NCI-H1436 (cell line): ENCODE measurements at places on chromosomes 13 and 19.

- peak; percentile 57 for DNase-seq
Observed at GRCh38 chr19:43784981-43785808, 4.4 kb upstream of the KCNN4 start.

- DNase-seq: no peak
Observed at GRCh38 chr13:112200200-112200599, 133.3 kb downstream of the SOX1 start.

GRCh38 chr13:59182241-59182640 is 981.5 kb downstream of the DIAPH3 start:
- no peak for DNase-seq

- DNase-seq: no peak
Observed at GRCh38 chr13:25291691-25292090, 4.4 kb upstream of the MTMR6 start.

DNA sequence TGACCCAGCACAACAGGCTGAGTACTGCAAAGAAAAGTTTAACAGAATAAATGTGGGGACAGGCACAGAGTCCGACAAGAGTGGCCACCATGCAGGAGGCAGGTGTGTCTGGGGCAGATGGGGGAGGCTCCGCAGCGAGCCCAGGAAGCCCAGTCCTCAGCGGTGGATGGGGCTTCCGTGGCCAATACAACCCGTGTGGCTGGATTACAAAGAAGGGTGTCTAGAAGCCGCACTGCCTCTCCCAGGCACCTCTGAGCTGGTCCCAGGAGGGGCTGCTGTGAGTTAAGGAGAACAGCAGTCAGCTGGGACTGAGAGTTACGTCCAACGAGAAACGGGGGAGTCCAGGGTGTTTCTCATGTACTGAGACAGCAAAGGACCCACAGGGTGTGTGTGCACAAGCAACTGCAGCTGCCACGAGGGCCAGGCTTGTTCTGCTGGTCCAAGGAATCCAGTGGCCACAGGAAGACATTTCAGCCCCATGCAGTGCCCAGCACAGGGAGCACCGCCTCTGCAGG is 70.2 kb downstream of the SPACA7 start:
- no peak for DNase-seq

GRCh38 chr13:40190641-40191100 is 475.8 kb downstream of the FOXO1 start:
- DNase-seq: no peak

DNA sequence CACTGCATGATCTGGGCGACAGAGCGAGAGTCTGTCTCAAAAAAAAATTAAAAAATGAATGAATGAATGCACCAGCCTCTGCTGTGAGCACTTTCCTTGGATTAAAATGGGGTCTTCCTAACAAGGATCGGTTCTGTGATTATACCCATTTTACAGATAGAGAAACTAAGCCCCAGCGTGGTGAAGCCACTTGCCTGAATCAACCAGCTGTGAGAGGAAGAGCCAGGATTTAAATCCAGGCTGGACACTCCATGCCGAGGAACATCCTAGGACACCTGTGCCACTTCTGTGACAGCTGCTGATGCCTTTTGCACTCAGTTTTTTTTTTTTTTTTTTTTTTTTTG is 14.1 kb downstream of the TLE5 start:
- no peak for DNase-seq

- no peak for DNase-seq
Observed at GRCh38 chr19:16824658-16825311, 4.4 kb upstream of the SIN3B start.

DNA sequence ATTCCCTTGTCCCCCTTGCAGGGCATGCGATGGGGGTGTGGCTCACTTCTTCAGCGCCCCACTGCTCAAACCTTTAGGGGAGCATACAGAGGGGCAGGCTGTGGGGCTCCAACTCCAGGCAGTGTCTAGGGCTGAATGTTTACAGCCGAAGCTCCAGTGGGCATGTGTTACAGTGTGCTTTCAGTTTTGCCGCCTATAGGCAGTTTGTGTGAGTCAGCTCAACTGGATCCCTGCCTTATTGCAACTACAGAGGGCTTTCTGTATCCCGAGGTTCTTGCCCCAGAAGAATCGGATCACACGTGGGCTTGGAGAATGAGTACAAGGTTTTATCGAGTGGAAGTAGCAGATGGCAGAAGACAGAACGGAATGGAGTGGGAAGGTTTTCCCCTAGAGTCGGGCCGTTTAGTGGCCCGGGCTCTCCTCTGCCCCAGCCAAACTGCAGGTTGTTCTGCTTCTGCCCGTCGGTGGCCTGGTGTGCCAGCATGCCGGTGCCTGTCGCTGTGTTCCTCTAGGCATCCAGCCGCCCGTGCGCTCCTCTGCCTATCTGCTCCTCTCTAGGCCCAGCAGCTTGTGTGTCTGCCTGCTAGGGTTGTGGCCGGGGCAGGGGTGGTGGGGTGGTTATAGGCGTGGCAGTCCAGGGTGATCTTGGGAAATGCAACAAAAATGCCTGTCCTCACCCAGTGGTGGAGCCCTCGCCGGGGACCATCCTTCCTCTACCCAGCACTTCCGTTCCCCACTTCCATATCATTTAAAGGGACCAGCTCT is 435.9 kb upstream of the SGCG start:
- no peak for DNase-seq

- no peak for DNase-seq
Observed at GRCh38 chr19:51489113-51489512, 10.8 kb downstream of the CEACAM18 start.

DNA sequence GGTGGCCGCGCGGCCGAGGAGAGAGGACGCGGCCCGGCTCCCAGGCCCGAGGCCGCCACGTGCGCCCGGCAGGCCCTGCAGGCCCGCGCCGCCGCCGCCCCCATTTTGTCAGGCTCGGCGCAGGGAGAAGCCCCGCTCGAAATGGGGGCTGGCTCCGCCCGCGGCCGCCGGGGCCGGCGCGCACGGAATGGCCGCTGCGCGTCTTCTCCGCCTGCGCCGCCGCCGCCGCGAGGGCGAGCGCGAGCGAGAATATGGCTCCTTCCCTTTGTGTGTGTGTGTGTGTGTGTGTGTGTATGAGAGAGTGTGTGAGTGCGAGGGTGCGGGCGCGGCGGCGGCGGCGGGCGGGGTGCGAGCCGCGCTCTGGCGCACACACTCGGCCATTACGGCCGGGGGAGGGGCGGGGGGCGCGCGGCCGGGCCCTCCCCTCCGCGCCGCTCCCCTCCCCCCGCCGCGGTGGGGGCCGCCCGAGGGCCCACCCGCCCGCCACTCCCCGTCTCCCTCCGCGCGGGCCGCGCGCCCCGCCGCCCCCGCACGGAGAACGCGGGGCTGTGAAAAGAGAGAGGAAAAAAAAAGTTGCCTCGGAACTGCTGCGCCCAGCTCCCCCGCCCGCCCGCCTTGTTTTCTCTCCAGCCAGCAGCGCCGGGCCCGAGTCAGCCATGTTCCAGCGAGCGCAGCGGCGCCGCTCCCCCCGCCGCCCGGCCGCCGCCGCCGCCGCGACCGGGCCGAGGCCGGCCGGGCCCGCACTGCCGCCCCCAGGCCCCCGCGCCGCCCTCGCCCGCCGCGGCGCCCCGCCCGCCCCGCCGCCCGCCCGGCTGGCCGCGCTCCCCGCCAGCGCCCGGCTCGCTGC is 1.0 kb downstream of the HMGB1 start:
- DNase-seq: peak; percentile 39

DNA sequence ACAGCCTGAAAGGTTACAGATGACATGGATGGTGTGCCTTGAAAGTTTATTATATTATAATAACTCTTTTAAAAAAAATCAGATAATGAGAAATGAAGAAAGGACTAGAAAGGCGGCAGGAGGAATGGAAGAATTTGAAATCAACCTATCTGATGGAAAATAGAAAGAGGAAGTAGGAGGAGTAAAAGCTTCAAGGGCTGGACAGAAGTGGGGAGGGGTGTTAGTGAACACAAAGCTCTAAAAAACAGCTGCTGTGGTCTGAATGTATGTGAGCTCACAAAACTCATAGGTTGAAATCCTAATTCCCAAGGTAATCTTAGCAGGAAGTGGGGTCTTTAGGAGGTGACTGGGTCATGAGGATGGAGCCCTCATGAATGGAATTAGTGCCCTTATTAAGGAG is 19.5 kb downstream of the CCDC70 start:
- DNase-seq: no peak

DNA sequence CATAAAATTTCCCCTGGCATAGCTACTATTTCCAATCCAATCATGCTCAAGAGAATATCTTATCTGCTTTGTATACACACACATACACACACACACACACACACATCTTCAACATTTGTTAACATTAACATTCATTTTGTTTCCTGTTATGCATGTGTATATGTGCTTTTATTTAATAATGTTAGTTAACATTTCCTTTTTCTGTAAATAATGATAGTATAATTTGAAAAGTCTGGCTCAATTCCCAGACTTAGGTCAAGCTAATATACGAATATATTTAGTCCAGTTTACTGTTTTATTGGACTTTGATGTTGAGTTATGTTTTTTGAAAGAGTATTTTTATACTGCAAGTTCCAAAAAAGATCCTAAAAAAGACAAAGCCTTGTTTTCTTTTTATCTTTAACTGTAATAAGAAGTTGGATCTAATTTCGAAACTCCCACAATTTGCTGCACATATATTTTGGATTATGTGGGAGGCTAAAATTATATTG is 1072.4 kb downstream of the EFNB2 start:
- DNase-seq: no peak

- no peak for DNase-seq
Observed at GRCh38 chr19:6524311-6524710, 6.5 kb upstream of the TNFSF9 start.

GRCh38 chr19:17259118-17259780 is 5.3 kb downstream of the USHBP1 start:
- no peak for DNase-seq

- no peak for DNase-seq
Observed at GRCh38 chr13:30872685-30873461, 33.2 kb upstream of the MEDAG start.

GRCh38 chr13:108166078-108166477 is 49.3 kb downstream of the LIG4 start:
- DNase-seq: no peak

GRCh38 chr13:32837973-32838927 is 178.0 kb upstream of the KL start:
- no peak for DNase-seq

DNA sequence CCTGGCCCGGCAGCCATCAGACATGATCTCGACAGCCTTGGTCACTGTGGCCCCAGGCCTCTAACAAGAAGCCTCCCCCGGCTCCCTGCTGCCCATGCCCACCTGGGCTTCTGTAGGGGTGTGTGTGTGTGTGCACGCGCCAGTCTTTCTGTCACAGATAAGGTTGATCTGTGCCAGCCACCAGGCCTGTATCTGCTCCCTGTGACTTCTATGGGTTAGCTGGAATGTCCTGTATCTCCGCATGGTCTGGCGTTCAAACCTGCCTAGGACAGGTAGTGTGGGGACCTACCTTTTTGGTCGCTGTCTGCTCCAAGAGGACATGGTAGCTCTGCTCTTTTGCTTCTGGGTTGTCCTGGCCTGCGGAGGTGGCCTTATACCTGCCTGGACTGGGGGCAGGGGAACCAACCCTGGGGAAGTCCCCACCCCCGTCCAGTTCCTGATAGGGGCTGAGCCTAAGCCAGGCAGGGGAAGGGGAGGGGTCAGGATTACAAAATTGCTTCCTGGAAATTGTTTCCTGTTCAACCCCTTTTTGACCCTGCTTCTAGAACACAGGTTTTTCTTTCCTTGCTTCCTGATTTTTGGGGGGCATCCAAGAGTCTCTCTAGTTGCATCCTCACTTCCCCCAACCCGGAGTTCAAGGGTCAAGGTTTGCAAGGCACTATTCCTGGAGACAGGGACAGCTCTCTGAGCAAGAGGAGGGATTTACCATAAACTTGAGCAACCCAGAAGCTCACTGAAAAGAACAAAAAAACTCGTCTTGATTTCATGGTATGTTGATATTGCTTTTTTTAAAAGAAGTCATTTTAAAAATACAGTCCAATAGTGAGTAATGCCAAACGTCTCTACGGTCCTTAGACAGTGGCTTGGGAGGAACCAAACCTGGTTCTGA is at the start of gene LRG1:
TSS of gene LRG1 (minus strand) at position 344 of the 889 bp plus-strand sequence. CDS start at position 321, 23 bp downstream.
- no peak for DNase-seq

DNA sequence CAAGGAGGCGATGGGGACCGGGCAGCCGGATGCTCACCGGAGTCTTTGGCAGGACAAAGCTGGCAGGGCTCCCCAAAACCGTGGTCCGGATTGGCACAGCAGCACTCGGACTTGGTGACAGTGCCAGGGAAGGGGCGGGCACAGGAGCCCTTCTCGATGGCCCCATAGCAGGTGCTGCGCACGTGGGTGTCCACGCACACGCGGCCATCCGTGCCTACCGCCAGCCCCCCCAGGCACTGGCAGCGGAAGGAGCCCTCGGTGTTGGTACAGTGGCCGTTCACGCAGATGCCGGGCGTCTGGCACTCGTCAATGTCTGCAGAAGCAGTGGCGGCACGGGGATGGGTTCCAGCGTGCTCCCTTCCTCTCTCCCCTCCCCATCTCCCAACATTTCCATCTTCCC is 17.9 kb downstream of the FBN3 start:
- no peak for DNase-seq

GRCh38 chr13:41601718-41602445 is 144.5 kb downstream of the RGCC start:
- no peak for DNase-seq

DNA sequence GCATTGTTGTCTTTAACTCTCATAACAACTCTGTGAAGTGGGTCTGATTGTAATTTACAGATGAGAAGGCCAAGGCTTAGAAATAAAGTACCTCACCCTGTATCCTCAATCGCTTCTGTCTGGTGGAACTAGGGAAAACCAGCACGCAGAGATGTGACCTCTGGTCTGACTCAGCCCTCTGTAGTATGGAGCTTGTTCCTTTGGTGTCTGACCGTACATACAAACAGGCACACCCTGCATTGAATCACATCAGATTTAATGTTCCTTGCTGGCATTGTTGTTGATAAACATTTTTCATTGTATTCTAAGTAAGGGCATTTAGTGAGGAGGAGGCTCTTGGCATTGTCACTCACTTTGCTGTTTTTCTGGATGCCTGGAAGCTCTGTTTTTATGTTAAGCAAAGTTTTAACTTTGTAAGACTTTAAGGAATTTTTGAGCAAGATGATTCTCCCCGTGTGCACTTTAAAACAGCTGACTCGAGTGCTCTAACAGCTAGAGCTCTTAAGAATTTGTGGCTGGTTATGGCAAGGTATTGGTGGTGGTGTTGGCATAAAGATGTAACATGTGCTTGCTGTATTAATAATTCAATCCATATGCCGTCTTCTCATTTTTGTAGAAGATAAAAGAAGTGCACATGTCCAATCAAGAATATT is 89.0 kb upstream of the SPATA13 start:
- no peak for DNase-seq

- no peak for DNase-seq
Observed at GRCh38 chr19:19324059-19324770, 3.6 kb downstream of the MAU2 start.

DNA sequence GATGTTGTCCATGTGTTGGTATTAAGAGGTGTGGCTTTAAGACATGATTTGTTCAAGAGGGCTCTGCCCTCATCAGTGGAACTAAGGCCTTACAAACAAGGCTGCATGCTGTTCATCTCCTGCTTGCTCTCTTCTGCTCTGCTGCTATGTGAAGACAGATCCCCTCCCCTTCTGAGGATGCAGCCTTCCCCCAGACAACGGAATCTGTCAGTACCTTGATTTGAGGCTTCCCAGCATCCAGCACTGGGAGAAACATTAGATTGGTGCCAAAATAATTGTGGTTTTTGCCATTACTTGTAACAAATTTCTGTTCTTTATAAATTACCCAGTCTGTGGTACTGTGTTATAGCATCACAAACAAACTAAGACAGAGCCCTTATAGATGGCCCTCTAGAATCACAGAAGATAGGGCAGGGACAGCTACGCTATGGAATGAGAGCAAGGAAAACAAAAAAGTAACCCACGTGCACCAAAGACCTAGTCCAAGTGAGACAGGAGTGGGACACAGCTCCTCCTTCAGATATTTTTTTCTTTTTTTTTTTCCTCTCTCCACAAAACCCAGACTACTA is 151.5 kb upstream of the RXFP2 start:
- no peak for DNase-seq

- no peak for DNase-seq
Observed at GRCh38 chr13:47962237-47962636, 38.8 kb downstream of the SUCLA2 start.
